ENCODE measurements at places on chromosomes 4 and X.

DNA sequence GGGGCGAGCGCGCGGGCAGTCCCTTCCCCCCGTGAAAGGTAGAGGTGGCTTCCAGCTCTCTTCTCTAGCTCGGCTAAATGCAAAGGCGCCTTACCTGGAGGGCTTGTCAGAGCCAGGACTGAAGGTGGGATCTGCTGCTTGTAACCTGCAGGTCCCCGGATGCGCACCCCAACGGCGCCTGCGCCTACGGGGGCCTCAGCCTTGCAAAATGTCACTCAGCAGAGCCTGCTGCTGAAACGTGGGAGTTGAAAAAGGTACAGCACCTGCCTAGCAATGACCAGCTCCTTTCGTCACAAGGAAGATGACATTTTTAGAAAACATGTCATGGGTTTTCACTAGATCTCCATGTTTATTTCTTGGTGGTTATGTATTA, 583 bp downstream of the ABHD18 start:
- DNase-seq = peak; percentile 77

GRCh38 chr4:81796790-81797528, 325.3 kb upstream of the RASGEF1B start:
- DNase-seq = no peak

DNA sequence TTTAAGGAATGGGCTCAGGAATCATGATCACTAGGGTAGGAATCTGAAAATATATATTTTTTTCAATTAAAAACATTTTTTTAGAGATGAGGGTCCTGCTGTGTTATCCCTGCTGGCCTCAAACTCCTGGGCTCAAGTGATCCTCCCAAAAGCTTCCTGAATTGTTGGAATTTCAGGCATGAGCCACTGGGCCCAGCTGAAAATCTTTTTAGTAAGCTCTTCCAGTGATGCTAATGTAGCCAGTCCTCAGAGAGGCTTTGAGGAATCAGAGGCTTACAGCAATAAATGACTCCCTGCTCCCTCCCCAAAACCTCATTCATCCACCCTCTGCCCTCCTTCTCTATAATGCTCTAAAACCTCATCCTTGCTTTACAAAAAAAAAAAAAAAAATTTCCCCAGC, 129.5 kb downstream of the ZIC3 start:
- DNase-seq = no peak

- peak; percentile 54 for DNase-seq
Observed at GRCh38 chr4:114378305-114378903, 220.2 kb upstream of the UGT8 start.

DNA sequence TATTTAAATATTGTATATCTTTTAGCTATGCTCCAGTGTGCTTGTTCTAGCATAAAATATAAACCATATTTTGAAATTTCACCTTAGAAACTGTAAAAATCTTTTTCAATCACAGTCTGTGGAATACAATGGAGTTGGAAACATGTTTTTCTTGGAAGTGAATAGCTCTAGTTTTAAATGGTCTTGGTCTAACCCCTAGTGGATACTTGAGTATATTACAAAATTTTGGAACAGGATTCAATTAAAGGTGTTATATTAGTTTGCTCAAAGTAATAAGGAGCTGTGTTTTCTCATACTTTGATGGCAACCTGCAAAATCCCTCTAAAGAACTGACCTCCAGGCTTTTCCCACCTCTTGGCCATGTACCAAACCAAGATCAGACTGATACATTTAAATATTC, 48.2 kb downstream of the STK26 start:
- DNase-seq = peak; percentile 45

GRCh38 chrX:103776546-103776945, at the start of gene PLP1:
PLP1 (plus strand) TSS chrX:103776840; CDS start chrX:103776996, 156 bp downstream.
- no peak for DNase-seq

- DNase-seq = peak; percentile 66
Observed at GRCh38 chr4:89298155-89298554, 9.4 kb downstream of the GPRIN3 start.

- no peak for DNase-seq
Observed at GRCh38 chr4:56704089-56704871, 23.2 kb upstream of the HOPX start.

GRCh38 chr4:25032126-25032525, 1.4 kb upstream of the LGI2 start:
- peak; percentile 33 for DNase-seq

DNA sequence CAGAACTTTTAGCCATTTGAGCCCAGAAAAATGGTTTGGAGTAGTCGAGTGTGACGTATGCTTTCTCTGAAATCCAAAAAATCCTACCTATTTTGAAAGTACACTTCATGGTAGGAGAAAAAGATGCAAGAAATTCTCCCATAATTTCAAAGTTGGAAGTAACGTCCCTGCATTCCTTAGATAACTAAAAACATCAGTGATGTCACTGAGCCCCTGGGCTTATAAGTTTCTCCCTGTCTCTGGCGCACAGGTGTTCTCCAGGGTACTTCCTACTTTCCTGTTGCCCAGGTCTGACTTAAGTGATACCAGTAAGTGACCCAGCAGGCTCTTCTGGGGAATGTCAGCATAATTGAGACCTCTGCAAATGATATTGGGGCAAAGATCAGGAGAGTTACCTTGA, 90.5 kb upstream of the WDR1 start:
- no peak for DNase-seq

- no peak for DNase-seq
Observed at GRCh38 chr4:163167333-163167626, 590 bp upstream of the NAF1 start.
